ENCODE measurements at places on chromosomes 6 and 20.

- DNase-seq, result no peak
Measured at GRCh38 chr6:20188630-20189075, 23.6 kb downstream of the MBOAT1 start.

DNA sequence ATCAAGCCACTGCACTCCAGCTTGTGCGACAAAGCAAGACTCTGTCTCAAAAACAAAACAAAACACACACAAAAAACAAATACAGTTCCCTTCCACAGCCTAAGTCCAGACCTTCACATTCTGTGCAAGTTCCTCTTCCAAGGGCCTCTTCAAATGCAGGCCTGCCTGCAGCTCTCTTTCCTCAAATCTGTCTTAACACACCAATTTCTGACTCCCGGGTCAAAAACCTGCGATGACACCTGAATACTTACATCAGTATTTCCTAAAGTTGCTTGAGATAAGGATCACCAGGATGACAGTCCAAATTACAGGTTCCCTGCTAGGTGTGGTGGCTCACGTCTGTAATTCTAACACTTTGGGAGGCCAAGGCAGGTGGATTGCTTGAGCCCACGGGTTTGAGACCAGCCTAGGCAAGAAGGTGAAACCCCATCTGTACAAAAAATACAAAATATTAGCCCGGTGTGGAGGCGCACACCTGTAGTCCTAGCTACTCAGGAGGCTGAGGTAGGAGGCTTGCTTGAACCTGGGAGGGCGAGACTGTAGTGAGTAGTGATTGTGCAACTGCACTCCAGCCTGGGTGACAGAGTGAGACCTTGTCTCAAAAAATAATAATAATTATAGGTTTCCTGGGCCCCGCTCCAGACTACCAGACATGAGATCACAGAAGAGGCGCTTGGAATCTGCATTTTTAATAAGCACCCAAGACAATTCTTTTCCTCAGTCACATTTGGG, 8.8 kb upstream of the PARD6B start:
- DNase-seq, result no peak

DNA sequence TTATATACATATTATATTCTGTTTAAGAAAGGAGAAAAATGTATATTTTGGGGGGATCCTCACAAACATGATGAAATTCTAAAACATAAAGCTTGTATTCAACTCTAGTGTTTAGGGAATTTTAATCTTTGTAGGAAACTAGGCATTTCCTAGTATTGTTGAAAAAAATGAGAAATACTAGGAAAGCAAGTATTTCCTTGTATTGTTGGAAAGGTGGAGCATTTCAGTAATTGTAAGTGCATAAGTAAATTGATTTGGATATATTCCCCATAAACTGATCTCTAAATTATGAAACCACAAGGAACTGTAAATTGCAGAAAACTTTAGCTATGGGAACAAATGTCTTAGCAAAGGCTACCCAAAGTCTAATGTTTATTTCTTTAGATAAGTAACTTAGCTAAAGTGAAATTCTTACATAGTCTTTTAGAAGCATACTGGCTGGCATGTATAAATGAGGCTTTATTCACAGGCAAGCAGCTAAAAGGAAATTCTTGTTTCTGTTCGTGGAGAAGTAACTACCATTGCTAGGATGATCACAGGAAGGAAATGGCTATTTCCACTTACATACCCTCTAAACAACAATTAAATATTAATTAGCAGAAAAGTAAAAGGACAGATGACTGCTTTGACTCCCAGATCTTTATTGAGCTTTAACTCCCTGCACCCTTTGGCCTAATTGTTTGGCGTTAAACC, 19.9 kb upstream of the NRN1 start:
- no peak for DNase-seq

DNA sequence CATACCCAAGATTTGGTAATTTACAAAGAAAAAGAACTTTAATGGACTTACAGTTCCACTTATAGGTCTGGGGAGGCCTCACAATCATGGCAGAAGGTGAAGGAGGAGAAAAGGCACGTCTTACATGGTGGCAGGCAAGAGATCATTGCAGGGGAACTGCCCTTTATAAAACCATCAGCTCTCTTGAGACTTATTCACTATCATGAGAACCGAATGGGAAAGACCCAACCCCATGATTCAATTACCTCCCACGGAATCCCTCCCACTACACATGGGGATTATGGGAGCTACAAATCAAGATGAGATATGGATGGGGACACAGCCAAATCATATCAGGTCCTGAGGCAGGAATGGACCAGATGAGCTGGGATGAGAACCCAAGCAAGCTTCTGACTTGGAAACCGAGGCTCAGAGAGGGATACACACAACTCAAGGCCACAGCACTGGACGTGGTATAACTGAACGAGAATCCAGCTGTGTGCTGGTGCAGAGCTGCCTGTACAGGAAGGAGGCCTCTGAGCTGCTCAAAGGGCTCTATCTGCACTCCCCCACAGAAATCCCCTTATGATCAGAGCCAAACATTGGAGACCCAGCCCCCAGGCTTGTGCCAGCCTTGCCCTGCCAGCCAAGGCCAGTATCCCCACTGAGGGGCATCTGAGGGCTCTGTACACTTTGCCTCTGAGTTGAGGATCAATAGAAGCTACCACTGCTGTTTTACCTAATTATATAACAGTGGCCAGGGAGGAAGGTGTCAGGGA, 137.8 kb downstream of the CEBPB start:
- no peak for DNase-seq

GRCh38 chr6:16635810-16636602, 125.3 kb downstream of the ATXN1 start:
- no peak for DNase-seq

GRCh38 chr6:46606338-46606737, 46.3 kb downstream of the CYP39A1 start:
- no peak for DNase-seq

DNA sequence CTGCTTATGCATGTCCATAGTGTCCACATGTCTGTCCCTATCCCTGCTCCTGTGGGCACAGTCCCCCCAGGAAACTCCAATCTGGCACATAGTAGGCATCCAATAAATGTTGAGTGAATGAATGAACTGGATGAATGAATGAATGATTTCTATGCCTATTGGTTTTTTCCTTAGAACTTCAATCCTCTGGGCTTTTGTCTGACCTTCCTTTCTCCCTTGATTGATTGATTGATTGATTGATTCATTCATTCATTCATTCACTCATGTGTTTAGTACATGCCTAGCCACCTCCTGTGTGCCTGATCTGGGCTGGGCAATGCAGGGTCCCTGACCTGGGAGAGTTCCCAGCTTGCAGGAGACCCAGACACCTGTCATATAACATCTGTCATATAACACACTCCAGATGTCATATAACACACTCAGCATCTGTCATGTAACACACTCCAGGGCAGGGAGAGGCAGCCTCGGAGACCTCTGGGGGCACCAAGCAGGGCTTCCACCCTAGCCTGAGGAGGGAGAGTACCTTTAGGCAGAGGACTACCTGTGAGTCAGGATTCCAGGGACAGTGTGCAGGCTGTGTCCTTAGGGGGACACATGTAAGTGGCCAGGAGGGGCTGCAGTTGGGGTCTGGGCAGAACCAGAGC, 17.9 kb downstream of the VSTM2L start:
- no peak for DNase-seq
